ENCODE measurements at places on chromosomes 2 and 18. TPM values are rescaled to one million over a fixed set of nuclear protein-coding genes. Genes with fewer than 3 reads are reported as not detected.

GRCh38 chr18:79681484-79682387 is 2.1 kb downstream of the CTDP1 start:
- DNase-seq = no peak

- no peak for DNase-seq
Measured at GRCh38 chr18:23943903-23944624, 70.5 kb upstream of the TTC39C start.

Gene POTEC
- polyA plus RNA-seq = not detected

Gene GALNT3
- polyA plus RNA-seq = 14.3 TPM

Gene PFN4
- 3.7 TPM for polyA plus RNA-seq

Gene KCTD1
- polyA plus RNA-seq = 67.0 TPM

Gene CD8A
- polyA plus RNA-seq = 0.29 TPM

GRCh38 chr18:27075828-27076227 is 109.3 kb downstream of the CHST9 start:
- peak; percentile 33 for DNase-seq

Gene PROKR1
- polyA plus RNA-seq = 0.45 TPM

DNA sequence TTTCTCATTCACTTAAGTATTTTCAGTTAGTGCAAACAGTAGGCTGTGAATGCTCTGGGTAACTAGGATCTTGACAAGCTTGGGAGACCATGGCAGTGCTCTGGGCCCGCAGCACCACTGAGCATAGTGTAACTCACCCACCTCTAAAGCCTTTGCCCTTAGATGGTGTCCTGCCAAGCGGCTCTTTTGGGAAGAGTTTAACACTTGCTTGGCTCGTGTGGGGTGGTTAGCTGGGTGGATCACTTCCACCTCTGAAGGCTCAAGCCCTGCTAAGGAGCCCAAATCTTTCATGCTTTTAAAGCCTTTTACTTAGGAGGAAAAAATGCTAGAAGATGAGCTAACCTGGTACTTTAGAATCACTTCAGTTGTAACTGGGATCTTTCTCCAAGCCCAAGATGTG is 33.9 kb downstream of the PTPN18 start:
- no peak for DNase-seq

DNA sequence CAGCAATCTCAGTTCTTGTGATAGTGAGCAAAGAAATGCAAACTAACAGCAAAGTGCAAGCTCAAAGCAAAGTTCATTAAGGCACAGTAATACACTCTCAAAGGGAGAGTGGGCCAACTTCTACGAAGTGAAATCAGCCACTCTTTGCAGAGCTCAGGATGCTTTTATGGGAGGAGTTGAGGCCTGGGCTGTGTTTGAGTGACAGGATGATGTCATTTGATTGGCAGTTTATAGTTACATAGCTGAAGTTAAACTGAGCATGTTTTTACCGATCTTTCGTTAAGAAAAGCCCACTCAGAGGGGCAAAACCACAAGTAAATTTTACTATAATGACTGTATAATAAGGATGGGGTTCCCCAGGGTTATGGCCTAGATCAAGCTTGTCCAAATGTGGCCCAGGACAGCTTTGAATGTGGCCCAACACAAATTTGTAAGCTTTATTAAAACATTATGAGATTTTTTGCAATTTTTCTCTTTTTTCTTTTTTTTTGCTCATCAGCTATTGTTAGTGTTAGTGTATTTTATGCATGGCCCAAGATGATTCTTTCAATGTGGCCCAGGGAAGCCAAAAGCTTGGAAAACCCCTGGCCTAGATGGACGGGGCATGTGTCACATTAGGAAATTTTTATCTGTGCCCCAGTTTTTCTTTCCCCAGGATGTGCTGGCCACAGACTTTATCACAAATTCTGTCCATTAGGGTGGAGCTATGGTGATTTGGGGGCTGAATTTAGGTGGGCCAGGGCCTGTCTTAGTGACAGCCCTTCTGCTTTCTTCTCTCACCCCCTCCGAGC is 8.3 kb upstream of the DNAH7 start:
- DNase-seq = no peak
